ENCODE measurements at places on chromosomes 1 and 21.

GRCh38 chr1:19800076-19800804 lies 524 bp upstream of the TMCO4 start:
- DNase-seq, result peak; percentile 8

DNA sequence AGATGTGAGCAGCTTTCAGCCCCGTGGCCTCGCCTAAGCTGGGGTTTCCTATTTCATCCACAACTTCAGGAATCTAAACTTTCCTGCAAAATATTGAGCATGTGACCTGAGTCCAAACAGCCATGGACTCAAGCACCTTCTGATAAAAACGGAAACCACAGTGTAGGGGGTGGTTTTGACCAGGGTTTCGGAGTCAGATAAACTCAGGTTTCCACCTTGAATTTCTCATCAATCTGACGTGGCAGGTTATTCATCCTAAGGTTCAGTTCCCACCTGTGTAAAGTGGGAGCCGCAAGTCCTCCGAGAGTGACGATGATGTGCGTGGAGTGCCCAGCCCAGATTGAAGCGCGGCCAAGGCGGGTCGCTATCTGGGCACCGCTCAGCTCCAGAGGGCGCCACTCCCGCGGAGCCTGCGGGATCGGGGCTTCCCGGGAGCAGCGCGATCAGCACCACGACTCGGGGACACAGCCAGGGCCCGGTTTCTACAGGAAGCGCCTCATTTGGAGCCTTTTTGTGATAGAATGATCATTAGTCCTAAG lies 871 bp upstream of the ETS2 start:
- DNase-seq, result peak; percentile 54

- DNase-seq, result no peak
Measured at GRCh38 chr1:200628223-200628881, 7.8 kb upstream of the KIF14 start.

- no peak for DNase-seq
Measured at GRCh38 chr21:41571938-41572510, 64.1 kb upstream of the TMPRSS2 start.

- no peak for DNase-seq
Measured at GRCh38 chr1:116324411-116324810, 48.6 kb upstream of the ATP1A1 start.

DNA sequence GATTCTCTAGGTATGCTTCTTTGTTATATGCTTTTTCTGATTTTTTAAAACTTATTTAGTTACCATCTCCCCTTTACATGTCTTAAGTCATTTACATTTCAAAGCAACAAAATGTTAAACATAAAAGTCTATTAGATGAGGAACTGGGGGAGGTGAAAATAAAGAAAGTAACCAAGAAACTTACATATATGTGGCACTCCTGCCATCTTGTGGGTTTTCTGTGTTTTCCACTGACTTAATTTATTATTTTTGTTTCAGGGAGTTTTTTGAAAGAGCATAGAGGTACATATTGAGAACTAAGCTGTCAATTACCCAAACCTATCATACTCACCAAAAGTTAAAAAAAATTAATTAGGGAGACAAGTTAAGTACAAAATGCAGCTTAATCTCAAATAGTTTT lies 1531.1 kb downstream of the MRPL39 start:
- no peak for DNase-seq

DNA sequence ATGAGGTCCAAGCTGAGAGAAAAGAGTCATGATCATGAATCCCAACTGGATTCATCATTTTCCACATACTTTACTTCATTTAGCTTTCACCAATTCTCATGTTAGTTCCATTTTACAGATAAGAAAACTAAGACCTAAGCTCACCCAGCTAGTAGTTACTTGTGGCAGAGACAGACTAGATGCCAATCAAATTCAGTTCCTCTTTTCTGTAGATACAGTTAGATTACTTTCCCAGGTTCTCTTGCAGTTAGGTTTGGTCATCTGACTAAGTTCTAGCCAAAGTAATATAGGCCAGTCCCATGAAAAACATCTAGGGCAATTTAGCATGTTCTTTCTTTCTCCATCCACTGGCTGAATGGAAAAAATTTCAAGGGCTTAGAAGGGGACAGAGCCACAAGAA lies 8.9 kb upstream of the KCND3 start:
- no peak for DNase-seq

DNA sequence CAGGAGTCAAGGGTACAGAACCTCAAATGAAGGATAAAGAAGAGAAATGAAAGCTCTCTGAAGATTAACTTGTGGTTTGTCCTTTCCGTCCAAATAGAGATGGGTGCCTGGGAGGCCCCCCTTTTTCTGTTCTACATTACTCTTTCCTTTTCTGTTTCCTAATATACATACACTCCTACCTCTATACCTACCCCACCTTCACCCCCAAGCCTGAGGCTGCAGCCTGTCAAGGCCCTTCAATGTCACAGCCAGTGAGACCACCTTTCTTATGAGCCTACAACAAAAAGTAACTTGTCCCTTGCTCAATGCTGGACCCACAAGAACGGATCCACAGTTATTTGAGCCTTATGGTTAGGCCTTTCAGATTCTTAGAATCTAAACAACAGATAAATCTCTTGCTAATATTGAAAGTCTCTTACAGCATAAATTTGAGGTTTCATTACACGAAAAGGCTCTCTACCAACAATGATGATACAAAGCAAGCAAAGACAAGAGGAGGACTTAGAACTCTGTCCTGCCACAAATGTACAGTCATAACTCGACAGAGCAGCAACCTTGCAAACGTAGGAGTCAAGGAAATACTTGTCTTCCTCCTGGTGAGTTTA lies 4.1 kb upstream of the TRAF3IP3 start:
- DNase-seq, result no peak

GRCh38 chr1:201506557-201507359 lies at the start of gene CSRP1:
CSRP1 (minus strand) TSS chr1:201507123; CDS start chr1:201496303, 10,820 bp downstream.
- peak; percentile 17 for DNase-seq

DNA sequence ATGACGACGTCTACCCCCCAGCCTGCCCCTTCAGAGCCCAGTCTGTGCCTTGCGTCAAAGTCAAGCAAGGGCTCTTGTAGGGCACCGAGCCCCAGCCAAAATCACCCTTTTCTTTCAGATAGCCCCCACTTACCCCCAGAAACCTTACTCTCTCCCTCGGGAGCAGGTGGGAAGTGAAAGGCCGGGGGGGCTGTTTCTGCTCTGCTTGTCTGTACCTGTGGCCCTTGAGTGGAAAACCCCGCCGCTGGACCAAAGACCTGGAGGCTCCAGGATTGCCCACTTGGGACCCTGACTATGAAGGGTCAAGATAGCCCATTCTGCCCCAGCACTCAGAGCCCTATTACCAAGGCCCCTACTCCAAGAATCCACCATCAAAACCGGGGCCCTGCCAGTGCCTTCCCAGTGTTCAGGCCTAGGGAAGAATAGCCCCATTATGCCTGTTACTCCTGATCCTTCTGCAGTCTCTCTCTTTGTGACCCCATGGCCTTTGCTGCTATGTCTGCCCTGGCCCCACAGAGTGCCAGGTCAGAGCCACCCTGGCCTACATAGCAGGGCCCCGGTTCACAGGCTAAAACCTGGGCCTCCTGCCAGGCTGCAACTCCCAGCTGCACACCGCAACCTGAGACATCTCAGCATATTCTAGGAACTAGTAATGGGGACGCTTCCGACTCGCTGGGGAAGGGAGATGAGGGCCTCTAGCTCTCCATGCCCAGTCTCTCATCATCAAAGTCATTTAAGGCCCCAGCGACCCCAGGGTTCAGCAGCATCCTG lies 22.2 kb upstream of the HPDL start:
- DNase-seq, result no peak

- DNase-seq, result no peak
Measured at GRCh38 chr1:244436336-244437085, 15.2 kb downstream of the ADSS2 start.

DNA sequence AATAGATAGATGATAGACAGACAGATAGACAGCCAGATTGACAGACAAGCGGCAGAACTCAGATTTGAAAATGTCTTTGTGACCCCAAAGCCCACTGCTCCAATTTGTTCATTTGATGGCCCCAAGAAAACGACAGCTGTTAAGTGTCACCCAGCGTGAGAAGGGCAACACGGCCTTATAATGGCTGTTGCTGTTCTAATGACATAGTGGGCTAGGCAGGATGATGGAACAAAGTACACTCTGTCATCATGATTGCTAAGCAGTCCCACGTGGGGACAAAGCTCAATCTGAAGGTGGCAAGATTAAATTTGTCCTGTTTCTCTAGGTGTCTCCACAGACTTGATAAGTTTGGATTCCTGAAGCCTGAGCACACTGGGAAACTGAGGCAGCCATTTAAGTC lies 112.9 kb downstream of the DAB1 start:
- no peak for DNase-seq

- no peak for DNase-seq
Measured at GRCh38 chr21:38179511-38179910, 77.3 kb upstream of the KCNJ15 start.

DNA sequence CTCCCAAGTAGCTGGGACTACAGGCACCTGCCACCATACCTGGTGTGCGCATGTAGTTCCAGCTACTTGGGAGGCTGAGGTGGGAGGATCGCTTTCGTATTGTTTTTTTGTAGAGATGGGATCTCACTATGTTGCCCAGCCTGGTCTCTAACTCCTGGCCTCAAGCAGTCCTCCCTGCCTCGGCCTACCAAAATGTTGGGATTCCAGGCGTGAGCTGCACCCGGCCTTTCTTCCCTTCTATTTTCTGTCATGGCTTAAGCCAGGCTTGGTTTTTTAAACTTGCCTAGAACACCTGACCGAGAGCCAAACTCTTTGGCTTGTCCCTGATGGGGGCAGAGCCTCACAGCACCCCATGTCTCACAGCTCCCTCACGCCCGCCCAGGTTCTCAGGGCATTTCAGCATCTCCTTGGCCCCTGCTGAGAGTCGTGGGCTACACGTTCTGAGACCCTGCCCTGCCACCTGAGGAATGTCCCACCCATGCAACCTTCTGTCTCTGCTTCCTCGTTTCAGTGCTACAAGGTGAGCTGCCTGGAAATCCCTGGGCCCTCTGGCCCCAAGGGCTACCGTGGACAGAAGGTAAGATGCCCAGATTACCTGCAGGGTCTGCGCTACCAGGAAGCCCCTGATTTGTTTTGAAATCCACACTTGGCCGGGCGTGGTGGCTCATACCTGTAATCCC lies 15.7 kb downstream of the COL6A2 start:
- no peak for DNase-seq

DNA sequence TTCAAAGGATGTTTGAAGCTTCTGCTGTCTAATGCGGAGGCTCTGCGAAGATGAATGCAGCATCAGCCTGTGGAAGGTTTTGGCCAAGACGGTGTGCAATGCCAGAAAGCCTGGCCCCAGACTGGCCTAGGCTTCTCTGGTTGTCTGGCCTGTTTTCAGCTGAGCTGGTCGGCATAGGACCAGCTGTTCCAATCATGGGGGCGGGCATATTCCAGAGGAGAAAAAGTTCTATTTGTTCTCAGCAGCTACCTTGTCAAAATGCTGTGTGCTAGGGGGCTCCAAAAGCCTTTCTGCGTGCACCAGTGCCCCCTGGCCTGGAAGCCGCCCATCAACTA lies 57.6 kb downstream of the TGFB2 start:
- no peak for DNase-seq

- DNase-seq, result no peak
Measured at GRCh38 chr21:38790961-38791360, 14.8 kb upstream of the ETS2 start.

- DNase-seq, result no peak
Measured at GRCh38 chr1:22750685-22751051, 40.0 kb downstream of the EPHB2 start.

DNA sequence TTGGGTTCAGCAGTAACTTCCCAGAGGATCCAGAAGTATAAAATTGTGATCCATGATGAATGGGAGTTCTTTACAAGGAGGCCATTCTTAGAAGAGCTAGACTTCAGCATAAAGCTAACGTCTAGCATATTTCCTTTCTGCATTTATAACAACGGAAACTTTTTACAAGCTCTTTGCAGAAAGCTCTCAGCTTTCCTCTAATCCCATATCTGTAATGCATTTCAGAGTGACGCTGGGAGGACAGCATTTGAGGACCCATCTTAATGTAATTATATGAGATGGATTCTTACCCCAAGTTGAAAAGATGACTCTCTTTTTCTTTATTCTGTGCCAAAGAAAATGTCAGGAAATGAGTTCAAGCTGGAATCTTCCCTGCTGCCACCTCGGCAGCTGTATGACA lies 132.0 kb upstream of the CACHD1 start:
- no peak for DNase-seq

GRCh38 chr1:245690946-245691541 lies 536.3 kb downstream of the KIF26B start:
- no peak for DNase-seq

DNA sequence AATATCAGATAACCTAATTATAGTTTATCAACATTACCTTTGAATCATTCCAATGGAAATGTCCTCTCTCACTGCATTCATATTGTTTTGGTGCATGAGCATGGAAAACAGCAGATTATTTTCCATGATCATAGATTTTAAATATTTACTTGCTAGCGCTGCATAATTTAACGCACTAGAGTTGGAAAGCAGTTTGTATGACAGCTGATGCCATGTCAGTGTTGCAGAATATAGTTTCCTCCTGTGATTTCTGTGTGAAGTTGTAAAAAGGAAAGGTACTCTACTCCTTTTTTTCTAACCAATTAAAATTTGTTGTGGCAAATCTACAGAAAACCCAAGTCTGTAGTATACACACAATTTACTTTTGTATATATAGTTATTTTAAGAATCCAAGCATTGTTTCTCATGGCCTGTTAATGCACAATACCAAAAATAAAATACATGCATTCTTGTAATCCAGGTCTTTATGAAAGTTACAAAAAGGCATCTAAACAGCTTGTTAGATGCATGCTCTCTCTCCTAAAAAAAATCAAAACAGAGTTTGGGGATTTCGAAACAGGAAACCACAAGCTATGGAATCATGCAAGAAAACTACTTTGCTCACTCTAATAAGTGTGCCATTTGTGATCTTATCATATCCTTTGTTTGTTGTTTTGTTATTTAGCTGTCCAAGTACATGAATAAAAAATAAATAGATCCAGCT lies 1.9 kb upstream of the ATG4C start:
- DNase-seq, result no peak

DNA sequence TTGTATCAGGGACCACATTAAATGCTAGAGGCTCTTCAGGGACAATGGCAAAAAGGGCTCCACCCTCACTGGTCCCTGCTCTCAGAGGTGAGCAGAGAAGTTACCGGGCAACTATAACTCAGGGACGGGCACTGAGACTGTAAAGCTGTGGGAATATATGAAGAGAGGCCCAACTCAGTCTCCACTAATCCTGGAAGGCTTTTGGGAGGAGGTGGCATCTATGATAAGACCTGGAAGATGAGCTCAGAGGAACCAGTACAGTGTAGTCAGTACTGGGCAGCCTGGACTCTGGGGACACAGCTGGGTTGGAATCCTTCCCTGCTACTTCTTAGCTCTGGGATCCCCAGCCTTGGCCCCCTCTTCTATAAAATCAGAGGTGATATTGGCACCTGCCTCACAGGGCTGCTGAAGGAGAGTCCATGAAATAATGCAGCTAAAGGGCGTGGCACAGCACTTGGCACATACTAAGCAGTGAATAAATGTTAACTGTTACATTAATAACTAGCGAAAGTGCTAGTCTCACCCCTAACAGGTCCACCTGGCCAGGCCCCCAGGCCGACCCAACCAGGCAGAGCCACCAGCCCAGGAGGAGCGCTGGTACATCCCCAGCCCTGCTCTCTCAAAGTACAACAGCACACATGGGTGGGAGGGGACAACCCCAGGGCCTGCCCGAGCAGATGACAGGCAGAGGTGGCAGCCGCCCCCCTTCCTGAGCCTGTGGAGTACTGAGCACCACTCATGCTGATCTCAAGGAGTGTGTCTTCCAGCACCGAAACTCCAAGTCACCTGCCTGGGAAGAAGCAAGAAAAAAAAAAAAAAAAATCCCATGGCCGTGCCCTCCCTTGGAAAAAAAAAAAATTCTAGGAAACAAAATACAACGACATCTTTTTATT lies 62.7 kb downstream of the CASZ1 start:
- no peak for DNase-seq
